ENCODE measurements at places on chromosomes 1 and 21.

DNA sequence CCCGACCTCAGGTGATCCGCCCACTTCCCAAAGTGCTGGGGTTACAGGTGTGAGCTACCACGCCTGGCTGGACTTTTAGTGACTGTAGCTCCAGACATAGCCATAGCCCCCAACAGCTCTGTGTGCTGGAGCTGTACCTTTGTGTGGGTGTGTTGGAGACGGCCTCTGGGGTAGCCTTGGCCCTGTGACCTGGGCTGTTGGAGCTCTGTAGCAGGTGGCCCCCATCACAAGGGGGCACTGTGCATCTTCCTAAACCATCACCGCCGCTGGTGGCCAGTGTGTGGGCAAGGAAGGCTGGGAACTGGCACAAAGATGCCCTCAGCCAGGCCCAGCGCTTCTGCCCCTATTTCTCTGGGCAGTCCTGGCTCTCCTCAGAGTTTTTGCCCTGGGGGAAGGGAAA is 38.4 kb upstream of the FOXO6 start:
- DNase-seq: peak; percentile 15

DNA sequence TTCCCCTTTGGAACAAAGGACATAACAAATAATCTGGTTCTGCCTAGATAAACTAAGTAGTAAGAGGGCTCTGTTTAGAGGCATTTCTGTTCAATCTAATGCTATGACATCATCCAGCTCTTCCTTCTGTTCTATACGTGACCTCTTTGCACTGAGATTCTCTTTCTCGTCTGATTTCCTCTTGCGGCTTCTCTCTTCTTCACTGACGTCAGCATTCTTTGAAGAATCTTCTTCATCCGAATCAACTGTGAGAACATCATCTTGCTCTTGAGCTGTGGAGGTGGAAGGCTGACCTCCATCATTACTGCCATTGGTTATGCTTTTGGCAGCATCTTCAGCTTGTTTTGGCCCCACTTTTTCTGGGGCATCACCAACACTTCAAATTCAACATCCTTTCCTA is 130.4 kb downstream of the HS2ST1 start:
- DNase-seq: no peak

DNA sequence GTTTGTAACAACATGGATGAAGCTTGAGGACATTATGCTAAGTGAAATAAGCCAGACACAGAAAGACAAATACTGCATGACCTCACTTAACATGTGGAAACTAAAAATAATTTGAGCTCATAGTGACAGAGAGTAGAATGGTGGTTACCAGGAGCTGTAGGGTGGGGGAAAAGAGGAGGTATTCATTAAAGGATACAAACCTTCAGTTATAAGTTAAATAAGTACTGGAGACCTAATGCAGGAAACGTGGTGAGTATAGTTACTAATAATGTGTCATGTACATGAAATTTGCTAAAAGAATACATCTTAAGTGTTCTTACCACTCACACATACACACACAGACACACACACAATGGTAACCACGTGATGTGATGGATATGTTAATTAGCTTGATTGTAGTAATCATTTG is 86.7 kb downstream of the NGF start:
- peak; percentile 10 for DNase-seq

DNA sequence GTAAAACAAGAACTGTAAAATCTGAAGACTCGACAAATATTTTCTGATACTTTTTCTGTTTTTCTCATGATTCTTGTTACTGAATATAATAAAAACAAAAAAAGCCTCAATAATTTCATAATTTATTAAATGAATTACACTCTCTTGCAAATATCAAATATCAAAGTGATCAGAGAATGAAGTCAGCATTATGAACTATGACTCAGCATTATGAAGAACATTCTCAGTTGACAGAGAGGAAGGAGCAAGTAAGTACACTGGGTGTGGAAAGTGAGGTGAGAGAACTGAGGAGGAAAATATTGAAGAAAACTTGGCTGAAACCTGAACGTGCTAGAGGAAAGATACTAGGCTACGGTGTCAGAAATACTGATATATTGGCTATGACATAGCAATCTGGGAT is 529.5 kb downstream of the KCNT2 start:
- peak; percentile 19 for DNase-seq

- DNase-seq: peak; percentile 96
These were observed 18.8 kb downstream of the SLX9 start for GRCh38 chr21:44958471-44959191.
